Kasumi-1 (cell line): ENCODE measurements at places on chromosomes 6 and 20.

DNA sequence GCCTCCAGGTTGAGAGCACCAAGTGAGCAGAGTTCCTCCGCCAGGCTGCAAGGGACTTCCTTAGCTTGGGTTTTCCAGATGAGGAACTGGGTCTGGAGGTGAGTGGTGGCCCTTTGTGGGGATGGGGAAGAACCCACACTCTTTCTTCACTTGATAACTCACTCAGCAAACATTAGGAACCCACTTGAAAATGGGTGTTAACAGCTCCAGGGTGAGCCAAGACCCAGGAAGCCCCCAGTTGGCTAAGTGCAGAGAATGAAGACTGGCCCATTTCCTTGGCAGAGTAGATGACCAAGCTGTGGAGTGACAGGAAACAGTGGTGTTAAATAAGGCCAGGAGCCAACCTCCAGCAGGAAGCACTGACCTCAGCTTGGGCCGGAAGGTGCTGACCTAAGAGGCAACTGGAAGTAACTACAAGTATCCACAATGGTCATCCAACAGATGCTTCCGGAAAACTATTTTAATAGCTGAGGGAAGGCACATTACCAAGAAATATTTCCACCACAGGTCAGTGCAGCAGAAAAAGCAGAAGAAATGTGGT lies 22.7 kb downstream of the MRPL14 start:
- DNase-seq: no peak

DNA sequence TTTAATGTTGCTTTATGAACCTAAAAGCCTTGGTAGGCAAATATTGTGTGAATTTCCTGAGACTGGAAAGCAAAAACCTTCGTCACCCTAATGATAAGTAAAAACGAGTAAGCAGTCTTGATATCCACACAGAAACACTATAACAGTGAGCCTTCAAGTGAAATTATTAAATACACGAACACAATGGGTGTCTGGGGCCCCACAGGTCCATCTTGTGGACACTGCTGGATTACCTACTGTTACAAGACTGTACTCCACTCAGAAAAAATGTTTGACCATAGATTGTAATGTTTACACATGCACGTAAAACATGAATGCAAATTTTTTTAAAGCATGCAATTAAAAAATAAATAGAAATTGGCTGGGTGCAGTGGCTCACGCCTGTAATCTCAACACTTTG lies 466.9 kb downstream of the CD83 start:
- DNase-seq: no peak

DNA sequence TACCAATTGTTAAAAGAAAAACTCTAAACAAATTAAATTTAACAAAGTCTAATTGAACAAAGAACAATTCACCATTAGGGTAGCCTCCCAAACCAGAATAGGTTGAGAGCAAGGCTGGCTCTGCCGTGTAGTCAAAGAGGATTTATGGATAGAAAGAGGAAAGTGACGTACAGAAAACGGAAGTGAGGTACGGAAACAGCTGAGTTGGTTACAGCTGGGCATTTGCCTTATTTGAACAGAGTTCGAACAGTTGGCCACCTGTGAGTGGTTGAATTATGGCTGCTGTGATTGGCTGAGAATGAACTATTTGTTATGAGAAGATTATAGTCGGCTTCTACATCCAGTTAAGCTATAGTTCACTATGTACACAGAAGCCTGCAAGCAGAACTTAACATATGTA lies 18.5 kb upstream of the ISM1 start:
- DNase-seq: no peak

- no peak for DNase-seq
Observed at GRCh38 chr6:1620504-1621069, 10.9 kb downstream of the FOXC1 start.

- no peak for DNase-seq
Observed at GRCh38 chr6:152981219-152981618, 1.6 kb downstream of the FBXO5 start.
